ENCODE measurements at places on chromosomes 4 and X.

GRCh38 chr4:165541851-165542459 is 163.1 kb downstream of the CPE start:
- DNase-seq: no peak

DNA sequence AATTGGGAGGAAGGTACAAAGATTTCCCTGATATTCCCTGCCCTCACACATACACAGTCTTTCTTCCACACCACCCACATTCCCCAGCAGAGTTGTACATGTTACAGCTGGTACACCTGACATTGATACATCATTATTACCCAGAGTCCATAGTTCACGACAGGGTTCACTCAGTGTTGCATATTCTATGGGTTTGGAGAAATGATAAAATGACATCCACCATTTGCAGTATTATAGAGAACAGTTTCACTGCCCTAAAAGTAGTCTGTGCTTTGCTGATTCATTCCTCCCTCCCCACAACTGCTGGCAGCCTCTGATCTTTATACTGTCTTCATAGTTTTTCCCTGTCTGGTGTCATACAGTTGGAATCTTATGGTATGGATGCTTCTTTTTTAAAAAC is 15.0 kb downstream of the AGA start:
- no peak for DNase-seq

- no peak for DNase-seq
Observed at GRCh38 chr4:48025005-48025404, 8.4 kb downstream of the NIPAL1 start.

GRCh38 chrX:148933881-148934280 is 433.5 kb downstream of the AFF2 start:
- no peak for DNase-seq

DNA sequence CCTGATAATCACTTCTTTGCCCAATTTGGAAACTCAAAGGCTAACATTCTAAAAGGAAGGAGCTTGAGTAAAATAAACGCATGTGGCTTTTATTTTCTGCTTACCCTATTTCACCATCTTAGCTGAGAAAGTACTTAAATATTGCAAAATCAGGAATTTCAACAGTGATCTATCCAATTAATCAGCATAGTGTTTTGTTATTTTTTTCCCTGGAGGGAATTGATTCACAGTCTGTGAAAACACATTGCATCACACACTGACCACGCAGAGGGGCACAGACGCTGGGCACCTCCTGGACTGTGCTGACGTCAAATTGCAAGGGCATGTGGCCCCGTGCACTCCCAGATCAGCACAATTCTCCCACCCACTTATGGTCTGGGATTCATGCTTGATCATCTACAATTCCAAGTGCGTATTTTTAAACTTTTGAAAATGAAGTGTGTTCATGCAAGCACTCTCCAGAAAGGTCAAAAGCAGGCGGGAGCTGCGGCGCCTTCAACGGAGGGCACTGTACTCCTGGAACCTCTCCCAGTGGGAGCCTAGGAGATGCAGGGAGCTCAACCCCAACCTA is 320.6 kb upstream of the PPARGC1A start:
- no peak for DNase-seq

DNA sequence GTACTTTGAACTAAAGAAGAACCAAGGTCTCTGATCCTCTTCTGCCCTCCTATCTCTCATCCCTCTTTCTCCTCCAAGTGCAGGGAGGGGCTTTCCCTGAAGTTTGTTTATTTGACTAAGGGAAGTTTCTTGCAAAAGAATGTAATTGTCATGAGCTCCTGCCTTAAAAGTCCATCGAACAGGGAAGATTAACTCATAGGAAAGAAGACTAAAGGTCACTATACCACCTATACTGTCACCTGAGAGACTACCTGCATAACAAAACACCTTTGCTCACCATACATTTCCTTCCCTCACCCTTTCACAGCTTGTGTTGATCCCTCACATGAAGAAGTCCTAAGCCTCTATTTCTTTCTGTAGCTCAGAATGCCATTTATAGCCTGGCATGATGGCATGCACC is 59.4 kb upstream of the C4orf54 start:
- no peak for DNase-seq

DNA sequence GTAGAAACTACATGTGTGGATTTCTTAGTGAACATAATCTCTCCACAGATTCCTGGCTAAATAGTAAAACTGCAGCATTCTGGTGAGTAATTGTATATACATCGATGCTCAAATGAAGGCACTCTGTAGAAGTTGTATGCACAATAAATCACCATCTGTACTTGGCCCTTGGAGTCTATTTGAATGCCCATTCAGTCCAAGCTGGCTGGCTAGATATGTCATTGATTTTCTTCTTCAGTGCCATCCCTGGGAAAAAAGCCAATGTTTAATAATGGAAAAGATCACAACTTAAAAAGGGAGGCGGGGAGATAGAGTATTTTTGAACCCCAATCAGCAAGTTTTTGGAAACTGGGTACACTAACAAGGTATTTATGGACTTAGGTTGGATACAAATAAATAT is 381.0 kb upstream of the TEX13C start:
- DNase-seq: no peak

Data from activated T-cell treated with anti-CD3 and anti-CD28 coated beads for 24 hours (primary cell).